Fibroblast of lung (primary cell): ENCODE measurements at places on chromosomes 7 and 10. TPM values are rescaled to one million over a fixed set of nuclear protein-coding genes. Genes with fewer than 3 reads are reported as not detected.

DNA sequence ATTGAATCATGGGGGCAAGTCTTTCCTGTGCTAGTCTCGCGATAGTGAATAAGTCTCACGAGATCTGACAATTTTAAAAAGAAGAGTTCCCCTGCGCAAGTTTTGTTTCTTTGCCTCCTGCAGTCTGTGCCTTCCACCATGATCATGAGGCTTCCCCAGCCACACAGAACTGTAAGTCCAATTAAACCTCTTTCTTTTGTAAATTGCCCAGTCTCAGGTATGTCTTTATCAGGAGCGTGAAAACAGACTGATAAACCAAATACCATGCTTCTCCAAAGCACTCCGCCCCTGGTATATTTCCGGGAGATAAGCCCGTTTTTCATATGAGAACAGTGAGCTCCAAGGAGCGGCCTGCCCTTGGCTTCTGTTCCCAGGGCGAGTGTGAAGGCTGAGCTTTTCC is 118.9 kb downstream of the EVX1 start:
- no peak overlapping the region for H3K27ac ChIP-seq
- H3K4me1 ChIP-seq = peaks cover 6% of the 10 kb centered on the region
- DNase-seq = no peak
- no peak overlapping the region for H3K4me3 ChIP-seq

- no peaks in the 10 kb centered on the region for H3K36me3 ChIP-seq
- H3K27ac ChIP-seq = no peak overlapping the region
- no peak for DNase-seq
- H3K4me1 ChIP-seq = no peaks in the 10 kb centered on the region
- H3K27me3 ChIP-seq = no peaks in the 10 kb centered on the region
- no peak overlapping the region for H3K4me3 ChIP-seq
Measured at GRCh38 chr10:26527018-26527417, 88.9 kb downstream of the APBB1IP start.

GRCh38 chr7:134022286-134022911 is 104.7 kb upstream of the LRGUK start:
- H3K4me3 ChIP-seq = no peak overlapping the region
- H3K27me3 ChIP-seq = no peaks in the 10 kb centered on the region
- DNase-seq = peak; percentile 21

DNA sequence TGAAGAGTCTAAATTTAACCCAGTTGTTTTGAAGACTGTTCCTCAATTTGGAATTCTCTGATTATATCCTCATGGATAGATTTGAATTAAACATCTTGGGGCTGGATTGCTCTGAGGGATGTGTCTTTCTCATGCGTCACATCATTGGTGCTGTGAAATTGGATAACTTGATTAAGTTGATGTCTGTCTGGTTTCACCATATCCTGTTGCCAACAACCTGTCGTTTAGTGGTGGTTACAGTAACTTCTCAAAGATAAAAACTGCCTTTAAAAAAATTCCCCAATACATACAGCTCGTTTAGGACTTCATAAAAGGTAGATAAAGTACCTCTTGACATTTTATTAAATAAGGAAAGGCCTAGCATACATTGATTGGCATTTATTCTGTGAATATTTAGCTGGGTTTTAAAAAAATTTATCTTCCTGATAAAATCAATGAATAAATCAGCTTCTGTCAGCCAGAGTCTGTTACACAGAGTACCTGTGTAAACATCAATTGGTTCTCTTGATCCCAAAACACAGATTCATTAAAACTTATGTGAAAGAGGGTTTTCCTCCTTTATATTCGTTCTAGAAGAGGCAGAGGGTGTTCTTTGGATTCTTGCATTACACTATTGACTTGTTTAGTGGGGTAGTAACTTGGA is 10.5 kb downstream of the CRCP start:
- H3K4me3 ChIP-seq = no peak overlapping the region
- no peak overlapping the region for H3K27ac ChIP-seq
- H3K36me3 ChIP-seq = no peaks in the 10 kb centered on the region
- DNase-seq = no peak
- H3K4me1 ChIP-seq = peaks cover 2% of the 10 kb centered on the region

GRCh38 chr7:47357361-47357760 is 224.6 kb downstream of the TNS3 start:
- H3K36me3 ChIP-seq = peaks cover 2% of the 10 kb centered on the region
- H3K4me1 ChIP-seq = peaks cover 2% of the 10 kb centered on the region
- H3K27me3 ChIP-seq = no peaks in the 10 kb centered on the region
- H3K4me3 ChIP-seq = no peak overlapping the region
- DNase-seq = no peak
- no peak overlapping the region for H3K27ac ChIP-seq

Gene GPR85
- 3.0 and 6.9 TPM in 2 replicates for polyA plus RNA-seq

Gene A1CF
- polyA plus RNA-seq = not detected in 2 replicates

DNA sequence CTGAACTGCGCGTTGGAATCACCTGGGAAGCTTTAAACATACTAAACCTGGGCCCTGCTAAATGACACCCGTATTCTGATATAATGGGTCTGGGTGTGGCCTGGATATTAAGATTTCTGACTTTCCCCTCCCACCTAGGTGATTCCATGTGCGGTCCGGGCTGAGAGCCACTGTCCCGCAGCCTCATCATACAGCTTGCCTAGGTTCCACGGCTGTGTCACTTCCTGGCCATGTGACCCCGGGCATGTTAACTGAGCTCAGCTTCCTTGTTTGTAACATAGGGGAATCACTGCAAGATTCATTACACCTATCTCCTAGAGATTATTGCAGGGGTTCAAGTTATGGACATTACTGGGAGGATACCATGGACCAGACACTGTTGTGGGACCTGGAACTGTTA is 472.7 kb upstream of the GALNT17 start:
- H3K36me3 ChIP-seq = no peaks in the 10 kb centered on the region
- no peak overlapping the region for H3K27ac ChIP-seq
- H3K4me1 ChIP-seq = no peaks in the 10 kb centered on the region
- DNase-seq = no peak
- H3K4me3 ChIP-seq = no peak overlapping the region
- no peaks in the 10 kb centered on the region for H3K27me3 ChIP-seq

Gene GJD4
- polyA plus RNA-seq = not detected in 2 replicates

GRCh38 chr10:50410066-50410811 is 158.9 kb upstream of the ASAH2 start:
- no peaks in the 10 kb centered on the region for H3K36me3 ChIP-seq
- no peak for DNase-seq
- no peak overlapping the region for H3K27ac ChIP-seq
- no peaks in the 10 kb centered on the region for H3K27me3 ChIP-seq

Gene CALCR
- not detected in 2 replicates for polyA plus RNA-seq

- H3K4me3 ChIP-seq = no peak overlapping the region
- peak overlapping the region; percentile 42 for H3K27ac ChIP-seq
- peaks cover 32% of the 10 kb centered on the region for H3K4me1 ChIP-seq
- no peaks in the 10 kb centered on the region for H3K36me3 ChIP-seq
- peak; percentile 69 for DNase-seq
- H3K27me3 ChIP-seq = no peaks in the 10 kb centered on the region
Measured at GRCh38 chr10:4279655-4280054, 494.6 kb upstream of the KLF6 start.

Gene PRPS1L1
- polyA plus RNA-seq = not detected in 2 replicates

GRCh38 chr10:87775766-87776165 is 42.3 kb downstream of the ATAD1 start:
- H3K4me1 ChIP-seq = no peaks in the 10 kb centered on the region
- no peak overlapping the region for H3K4me3 ChIP-seq
- peak; percentile 26 for DNase-seq
- H3K27me3 ChIP-seq = no peaks in the 10 kb centered on the region
- no peaks in the 10 kb centered on the region for H3K36me3 ChIP-seq

GRCh38 chr10:80542652-80543318 is 5.1 kb downstream of the SH2D4B start:
- no peak for DNase-seq
- H3K36me3 ChIP-seq = no peaks in the 10 kb centered on the region
- no peaks in the 10 kb centered on the region for H3K4me1 ChIP-seq
- no peak overlapping the region for H3K4me3 ChIP-seq

DNA sequence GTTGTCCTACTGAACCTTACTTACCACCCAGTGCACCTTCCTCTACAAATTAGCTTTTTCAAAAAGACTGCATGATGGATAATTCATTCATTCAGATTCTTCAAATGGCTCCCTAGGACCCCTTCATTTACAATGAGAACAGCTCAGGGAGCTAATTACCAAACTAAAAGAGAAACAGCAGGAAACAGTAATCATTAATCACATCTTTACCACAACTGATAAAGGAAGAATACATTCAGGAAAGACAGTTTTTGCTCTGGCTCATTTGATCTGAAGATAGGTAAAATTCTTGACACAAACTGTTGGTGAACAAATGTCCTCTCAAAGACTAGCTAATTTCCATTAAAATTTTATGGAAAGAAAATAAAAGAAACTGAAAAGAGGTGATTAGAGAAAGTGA is 1652.7 kb upstream of the LRRTM3 start:
- no peaks in the 10 kb centered on the region for H3K4me1 ChIP-seq
- H3K27me3 ChIP-seq = no peaks in the 10 kb centered on the region

DNA sequence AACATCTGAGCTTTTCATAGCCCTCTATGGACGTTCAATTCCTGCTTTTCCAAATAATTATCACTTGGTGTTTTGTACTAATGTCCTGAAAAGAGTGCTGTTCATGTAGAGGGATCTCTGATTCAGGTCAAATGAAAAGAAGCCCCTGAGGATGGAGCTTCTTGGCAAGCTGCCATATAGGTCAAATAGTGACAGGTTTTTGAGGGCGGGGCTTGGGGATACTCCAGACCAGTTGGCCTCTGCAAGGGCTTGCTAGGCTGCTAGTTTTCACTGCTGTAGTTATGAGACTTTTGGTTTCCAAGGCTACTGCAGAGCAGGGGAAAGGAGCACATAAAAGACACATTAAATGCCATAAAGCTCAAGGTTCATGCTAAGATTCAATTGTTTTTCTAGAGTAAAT is 257.2 kb upstream of the CACNA2D1 start:
- peaks cover 2% of the 10 kb centered on the region for H3K4me1 ChIP-seq
- DNase-seq = no peak
- no peak overlapping the region for H3K4me3 ChIP-seq
- no peak overlapping the region for H3K27ac ChIP-seq

DNA sequence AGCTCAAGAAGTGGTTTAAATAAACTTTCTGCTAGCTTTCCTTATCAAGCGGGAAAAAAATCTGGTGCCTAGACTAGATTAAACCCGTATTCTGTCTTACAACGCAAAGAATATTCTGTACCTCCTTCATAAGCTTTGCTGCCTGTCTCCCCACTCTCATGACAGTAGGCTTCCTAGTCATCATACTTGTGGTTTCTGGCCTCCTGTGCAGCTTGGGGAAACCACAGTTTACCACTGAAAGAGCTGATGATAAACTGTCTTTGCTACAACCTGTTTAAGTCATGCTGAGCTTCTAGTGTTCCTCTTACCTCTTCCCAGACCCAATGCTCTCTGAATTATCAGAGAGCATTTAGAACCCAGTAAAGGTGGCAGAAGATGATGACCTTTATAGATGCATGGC is 55.0 kb downstream of the PODXL start:
- H3K36me3 ChIP-seq = no peaks in the 10 kb centered on the region
- peak; percentile 86 for DNase-seq
- H3K4me3 ChIP-seq = no peak overlapping the region

Gene ELMO1
- 0.12 TPM in 1 of 2 replicates, not detected in the other for polyA plus RNA-seq

GRCh38 chr10:92265687-92266258 is 25.1 kb downstream of the CPEB3 start:
- no peak for DNase-seq
- no peaks in the 10 kb centered on the region for H3K4me1 ChIP-seq
- no peaks in the 10 kb centered on the region for H3K36me3 ChIP-seq

DNA sequence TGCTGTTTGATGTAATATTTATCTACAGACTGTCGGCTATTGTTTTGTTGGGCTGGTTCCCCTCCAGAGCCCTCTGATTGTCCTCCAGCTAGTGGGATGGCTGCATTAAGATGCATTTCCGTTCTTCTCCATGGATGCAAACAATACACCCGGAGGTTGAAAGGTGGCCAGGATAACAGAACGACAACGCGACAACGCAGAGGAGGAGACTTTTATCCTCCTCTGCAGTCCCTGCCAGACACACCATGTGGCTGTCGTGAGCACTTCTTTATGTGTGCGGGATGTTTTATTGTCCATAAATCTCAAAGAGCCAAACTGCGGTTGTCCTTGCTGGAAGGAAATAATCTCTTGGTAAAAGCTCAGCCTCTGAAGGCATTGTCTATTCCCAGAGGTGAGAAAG is 39.1 kb upstream of the TCERG1L start:
- H3K4me1 ChIP-seq = no peaks in the 10 kb centered on the region
- no peak overlapping the region for H3K4me3 ChIP-seq

Gene NKX2-3
- not detected in 2 replicates for polyA plus RNA-seq

DNA sequence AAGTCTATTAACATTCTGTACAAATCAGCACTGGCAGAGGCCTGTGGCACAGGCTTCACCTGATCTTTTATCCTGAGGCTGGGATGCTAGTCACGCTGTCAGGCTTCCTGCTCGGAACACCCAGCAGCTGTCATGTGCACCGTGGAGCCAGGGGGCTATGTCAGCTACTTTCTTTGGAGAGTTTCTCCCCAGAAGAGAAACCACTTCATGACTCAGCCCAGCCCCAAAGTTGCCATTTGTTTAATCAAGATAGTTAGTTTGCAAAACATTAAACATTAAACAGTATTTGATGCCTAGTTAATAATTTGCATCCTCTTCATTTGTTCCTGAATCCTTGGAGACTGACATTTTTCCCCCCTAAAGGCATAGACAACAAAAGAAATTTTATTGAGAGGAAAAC is at the start of gene HABP2:
Gene HABP2 (plus strand): TSS at position 353 of the 400 bp plus-strand sequence. CDS start 69 bp downstream, outside the sequence.
- H3K4me3 ChIP-seq = no peak within 1 kb of the TSS
- H3K36me3 ChIP-seq = no peaks in the 10 kb centered on the region
- no peaks in the 10 kb centered on the region for H3K27me3 ChIP-seq
- H3K27ac ChIP-seq = no peak within 1 kb of the TSS

DNA sequence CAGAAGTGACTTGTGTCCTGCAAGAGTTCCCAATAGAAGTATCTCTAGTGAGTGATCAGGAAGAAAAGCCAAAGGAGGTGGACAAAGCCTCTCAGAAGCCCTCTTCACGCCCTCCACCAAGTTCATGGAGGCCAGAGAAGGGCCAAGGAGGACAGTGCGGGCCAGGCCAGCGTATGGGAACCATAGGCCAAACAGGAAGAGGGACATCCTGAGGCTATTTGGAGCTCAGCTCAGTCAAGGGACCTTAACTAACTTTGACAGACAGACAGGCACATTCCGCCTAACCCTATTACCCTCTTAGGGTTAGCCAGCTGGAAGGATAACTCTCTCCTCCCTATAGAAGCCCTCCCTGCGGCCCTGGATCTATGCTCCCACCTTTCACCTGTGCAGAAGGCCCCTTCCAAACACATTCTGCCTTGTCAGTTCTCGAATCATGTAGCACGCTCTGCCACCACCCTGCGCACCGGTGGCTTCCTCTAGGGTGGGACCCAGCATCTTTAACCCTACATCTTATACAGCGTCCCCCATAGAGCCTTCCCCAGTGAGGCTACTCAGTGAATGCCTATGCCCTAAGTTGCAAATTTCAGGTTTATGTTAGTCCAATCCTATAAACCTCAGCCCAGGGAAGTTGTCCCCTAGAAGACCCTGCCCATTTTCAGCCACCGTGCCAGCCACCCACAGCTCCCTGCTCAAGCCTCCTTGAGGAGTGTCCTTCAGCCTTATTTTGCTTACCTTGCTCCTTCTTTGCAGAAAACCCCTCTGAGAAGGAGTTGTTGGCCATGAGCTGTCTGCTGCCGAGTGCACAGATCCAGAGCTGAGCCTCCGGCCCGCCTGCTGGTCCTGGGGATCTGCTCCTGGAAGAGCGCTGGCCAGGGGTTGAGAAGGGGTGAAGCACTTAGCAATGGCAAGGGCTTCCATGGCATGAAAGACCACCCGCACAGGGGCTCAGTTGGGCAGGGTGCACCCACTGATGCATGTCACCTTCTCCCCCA is 36.9 kb downstream of the FRMPD2 start:
- no peak overlapping the region for H3K4me3 ChIP-seq
- H3K36me3 ChIP-seq = no peaks in the 10 kb centered on the region
- H3K27me3 ChIP-seq = no peaks in the 10 kb centered on the region
- no peaks in the 10 kb centered on the region for H3K4me1 ChIP-seq
- H3K27ac ChIP-seq = no peak overlapping the region

Gene GTPBP10
- 18.6 and 24.7 TPM in 2 replicates for polyA plus RNA-seq
